ENCODE measurements at places on chromosomes 16 and 17.

GRCh38 chr16:56450275-56450985 is 702 bp downstream of the NUDT21 start:
- no peak for DNase-seq

GRCh38 chr16:82135844-82136243 is 34.2 kb downstream of the MPHOSPH6 start:
- no peak for DNase-seq

DNA sequence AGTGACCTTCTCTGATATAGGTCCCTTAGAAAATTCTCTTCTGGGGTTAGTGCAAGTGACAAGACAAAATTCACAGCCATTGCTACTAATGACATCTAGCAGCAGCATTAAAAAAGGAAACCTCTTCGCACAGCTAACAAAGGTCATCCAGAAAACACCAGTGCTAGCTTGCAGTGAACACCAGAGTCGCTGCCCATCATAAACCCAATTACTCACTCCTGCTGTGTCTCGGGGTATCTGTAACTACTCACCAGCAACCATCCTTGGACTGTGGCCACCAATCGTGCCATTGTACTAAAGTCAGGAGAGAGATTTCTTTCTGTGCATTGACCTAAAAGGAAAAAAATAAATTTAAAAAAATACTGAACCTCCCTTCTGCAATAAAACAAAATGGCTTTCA is 1494.7 kb upstream of the CDH8 start:
- no peak for DNase-seq

DNA sequence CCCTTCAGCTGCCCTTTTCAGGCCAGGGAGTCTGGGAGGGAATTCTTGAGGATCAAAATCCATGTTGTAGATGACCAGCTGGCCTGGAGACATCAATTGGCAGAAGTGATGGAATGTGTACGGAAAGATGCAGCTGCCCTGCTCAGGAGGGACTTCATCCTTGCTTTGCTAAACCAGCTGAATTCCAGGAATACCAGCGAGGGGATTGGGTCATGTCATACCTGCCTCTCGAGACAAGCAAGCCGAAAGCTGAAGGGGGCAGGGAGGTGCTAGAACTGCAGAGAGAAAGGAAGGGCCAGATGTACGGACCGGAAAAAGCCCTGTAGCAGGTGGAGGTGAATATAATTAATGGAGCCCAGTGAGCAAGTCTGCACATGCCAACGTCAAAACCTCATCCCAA is 25.6 kb upstream of the NTN1 start:
- peak; percentile 38 for DNase-seq

DNA sequence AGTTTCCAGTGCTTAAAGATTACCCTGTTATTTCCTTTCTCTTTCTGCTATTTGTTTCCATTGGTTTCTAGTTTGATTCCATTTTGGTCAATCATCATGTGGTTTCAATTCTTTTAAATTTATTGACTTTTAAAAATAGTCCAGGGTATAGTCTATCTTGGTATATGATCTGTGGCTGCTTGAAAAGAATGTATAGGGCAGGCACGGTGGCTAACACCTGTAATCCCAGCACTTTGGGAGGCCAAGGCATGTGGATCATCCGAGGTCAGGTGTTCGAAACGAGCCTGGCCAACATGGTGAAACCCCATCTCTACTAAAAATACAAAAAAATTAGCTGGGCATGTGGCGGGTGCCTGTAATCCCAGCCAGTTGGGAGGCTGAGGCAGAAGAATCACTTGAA is 34.5 kb upstream of the NACA2 start:
- DNase-seq: no peak

DNA sequence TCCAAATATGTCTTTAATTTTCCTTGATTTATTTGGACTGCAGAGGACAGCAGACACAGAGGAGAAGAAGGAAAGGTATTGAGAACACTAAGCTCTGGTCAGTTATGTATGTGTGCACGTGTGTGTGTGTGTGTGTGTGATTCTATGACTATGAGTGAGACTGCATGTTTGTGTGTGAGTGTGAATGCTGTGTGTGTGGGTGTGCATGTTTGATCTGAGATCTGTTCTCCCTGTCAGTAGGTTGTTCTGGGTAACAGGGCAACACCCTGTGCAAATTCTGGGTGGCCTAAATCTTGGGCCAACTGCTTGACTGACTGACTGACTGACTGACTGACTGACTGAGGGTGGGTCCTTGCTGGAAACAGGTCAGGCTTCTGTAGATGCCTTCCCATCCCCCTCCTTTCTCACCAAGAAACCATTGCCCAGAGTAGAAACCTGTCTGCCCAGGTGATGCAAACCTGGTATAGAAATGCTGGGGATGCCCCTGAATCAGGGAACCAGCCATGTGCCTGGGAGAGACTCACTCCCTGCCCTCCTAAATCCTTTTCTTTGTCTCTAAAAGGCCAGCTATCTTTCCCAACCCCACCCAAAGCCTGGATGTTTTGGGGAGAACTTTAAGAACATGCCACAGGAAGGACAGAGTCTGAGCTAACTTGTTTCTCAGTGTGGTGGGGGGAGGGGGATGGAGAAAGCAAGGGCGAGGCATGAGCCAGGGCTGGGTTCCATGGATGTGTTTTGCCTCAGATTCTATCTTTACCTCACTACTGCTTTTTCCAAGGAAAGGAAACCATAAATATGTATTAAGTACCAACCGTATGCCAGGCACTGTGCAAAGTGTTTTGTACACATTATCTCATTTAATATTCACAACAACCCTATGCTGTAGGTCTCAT is 4.5 kb upstream of the NR1D1 start:
- DNase-seq: no peak

DNA sequence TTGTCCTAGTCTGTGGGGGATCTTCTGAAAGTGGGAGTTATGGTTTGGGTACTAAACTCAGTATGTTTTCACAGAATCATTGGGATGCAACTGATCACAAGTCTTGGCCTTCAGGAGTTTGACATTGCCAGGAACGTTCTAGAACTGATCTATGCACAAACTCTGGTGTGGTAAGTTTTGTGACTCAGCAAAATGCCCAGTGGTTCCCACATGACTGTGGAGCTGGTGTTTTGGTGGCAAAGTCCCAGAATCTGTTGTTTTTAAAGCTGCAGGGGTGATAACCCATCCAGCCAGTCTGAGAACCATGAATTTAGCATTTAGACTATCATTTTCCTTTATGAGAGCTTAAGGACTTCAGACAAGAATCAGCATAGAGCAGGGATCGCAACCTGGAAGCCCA is 40.6 kb downstream of the GDE1 start:
- no peak for DNase-seq

- DNase-seq: no peak
These were observed 14.9 kb downstream of the BANP start for GRCh38 chr16:87966064-87966645.
